NCI-H345 (cell line): ENCODE measurements at places on chromosomes 5 and 9.

- no peak for DNase-seq
Measured at GRCh38 chr5:101605700-101606099, 690.4 kb downstream of the SLCO4C1 start.

GRCh38 chr5:29796013-29796412 lies 1397.5 kb upstream of the CDH6 start:
- peak; percentile 38 for DNase-seq

GRCh38 chr5:126341906-126342630 lies 81.1 kb upstream of the GRAMD2B start:
- DNase-seq: no peak

DNA sequence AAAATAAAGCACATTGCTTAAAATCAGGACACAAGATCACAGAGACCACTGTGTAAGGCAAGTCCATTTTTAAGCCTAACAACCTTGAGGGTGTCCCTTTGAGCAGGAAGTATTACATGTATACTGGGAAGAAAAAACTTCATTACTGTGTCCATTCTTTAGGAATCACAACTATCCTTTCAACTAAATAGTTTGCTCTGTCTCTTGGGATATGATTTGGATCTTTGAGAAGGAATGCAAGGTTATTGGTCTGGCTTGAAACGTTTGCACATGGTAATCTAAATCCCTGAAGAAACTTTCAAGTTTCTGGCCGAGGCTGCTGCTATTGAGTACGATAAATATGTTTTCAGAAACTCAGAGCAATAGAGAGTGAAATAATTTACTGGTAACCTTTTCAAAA lies 923.0 kb upstream of the SEMA6A start:
- DNase-seq: no peak

DNA sequence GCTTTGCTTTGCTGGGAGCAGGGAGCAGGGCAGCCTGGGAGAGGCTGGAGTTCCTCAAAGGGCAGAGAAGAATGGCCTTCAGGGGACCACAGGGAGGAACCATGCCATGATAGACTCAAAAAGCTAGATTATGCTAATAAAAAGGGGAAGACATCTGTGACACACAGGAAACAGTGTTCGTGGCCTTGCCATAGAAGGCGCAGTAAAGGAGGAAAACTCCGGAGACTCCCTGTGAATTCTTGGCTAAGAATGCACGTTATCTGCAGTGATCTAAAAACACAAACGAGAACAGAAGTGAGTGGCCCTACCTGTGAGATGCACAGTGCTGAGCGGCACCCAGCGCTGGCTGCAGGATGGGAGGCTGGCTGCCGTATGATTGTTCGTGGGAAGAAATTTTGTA lies 15.9 kb upstream of the LTC4S start:
- no peak for DNase-seq

DNA sequence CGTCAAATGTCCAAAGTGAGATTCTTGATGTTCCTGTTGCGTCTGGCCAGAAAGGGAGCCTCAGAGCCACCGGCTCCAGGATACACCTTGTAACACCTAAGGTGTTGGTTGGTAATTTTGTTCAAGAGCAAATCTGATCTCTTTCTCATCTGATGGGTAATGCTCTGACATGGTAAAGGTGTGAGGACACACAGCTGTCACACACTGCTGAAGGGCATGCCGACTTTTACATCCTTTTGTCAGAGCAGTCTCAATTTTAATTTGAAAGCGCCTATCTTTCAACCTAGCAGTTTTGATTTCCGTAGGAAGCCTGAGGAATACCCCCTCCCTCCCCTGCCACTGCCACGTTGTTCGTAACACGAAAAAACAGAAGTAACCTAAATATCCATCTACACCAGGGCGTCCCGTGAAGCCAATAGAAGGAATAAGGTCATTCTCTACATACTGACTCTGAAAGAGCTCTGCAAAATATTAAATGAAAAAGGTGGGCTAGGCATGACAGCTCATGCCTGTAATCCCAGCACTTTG lies 57.4 kb downstream of the TSTD2 start:
- DNase-seq: no peak

DNA sequence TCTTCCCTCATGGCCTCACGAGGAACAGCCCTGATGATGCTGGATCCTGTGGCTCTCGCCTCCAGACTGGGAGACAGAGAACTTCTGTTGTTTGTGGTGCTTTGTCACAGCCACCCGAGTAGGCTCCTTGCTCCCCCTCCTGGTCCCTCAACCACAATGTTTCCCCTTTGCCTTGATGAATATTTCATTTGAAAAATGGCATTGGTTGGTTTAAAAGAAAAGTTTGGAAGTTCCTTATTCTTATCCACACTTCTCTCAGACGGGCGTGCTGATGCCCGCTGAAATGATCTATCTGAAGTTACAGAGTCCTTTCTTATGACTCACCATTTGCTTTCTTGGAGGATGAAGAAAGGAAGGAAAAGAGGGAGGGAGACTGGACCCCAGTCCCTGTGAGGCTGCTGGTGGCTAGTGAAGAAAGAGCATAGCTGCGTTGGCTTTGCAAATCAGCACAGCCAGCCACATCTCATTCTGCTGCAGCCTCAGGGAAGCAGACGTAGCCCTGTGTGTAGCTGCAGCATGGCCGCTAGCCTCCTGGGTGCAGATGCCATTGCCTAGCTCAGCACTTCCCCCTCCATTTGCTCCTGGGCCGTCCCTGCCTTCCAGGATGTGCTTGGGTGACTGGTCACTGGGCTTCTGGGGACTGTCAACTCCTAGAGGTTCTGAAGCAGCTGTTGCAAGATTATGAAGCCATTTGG lies 185.9 kb downstream of the ERCC6L2 start:
- DNase-seq: no peak
